ENCODE measurements at places on chromosomes 11 and 22. TPM values are rescaled to one million over a fixed set of nuclear protein-coding genes. Genes with fewer than 3 reads are reported as not detected.

DNA sequence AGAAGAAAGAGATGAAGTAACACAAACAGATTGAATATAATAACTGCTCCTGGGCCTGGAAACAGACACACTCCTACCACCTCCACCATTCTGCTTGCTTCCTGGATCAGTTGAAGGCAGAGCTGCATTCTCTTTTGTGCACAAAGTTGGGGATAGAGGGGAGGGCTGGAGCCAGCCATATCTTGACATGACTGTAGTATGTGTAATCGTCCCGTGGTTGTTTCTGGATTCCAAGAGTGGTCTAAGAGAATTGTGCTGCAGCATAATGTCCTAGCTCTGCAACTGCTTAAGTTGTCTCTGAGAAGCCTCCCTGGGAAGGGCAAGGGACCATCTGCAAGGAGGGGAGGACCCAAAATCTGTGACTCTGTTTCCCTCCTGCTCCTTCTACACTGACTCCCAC, 3.2 kb downstream of the CRY2 start:
- DNase-seq, result peak; percentile 8

The CCDC157 gene
- total RNA-seq, result 2.6 TPM

The KLHL35 gene
- total RNA-seq, result 10.1 TPM

The KAT5 gene
- total RNA-seq, result 47.6 TPM

GRCh38 chr11:76634886-76635285, 35.7 kb downstream of the LRRC32 start:
- no peak for DNase-seq

GRCh38 chr11:14617241-14618027, 26.2 kb upstream of the PDE3B start:
- DNase-seq, result no peak

The PNPLA3 gene
- total RNA-seq, result 21.7 TPM

- peak; percentile 29 for DNase-seq
Measured at GRCh38 chr11:125141686-125142535, 22.6 kb upstream of the PKNOX2 start.

DNA sequence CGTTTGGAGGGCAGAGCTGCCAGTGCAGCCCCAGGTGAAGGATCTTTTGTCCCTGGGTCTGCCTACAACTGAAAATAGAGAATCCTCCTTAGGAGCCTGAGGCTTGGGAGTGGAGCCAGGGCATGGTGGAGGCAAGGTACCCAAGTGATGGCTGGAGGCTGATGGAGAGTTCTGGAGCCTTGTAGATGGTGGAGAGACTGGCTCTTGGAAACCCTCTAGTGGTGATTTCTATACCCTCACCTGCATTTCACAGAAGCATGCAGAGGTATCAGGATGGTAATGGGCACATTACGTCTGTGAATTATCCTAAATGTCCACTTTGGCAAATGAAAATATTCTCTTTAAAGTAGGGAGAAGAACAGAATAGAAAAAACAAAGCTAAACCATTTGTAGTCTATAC, 44.4 kb downstream of the INSC start:
- peak; percentile 51 for DNase-seq

Data from LHCN-M2 (cell line).